ENCODE measurements at places on chromosomes 1 and 21.

DNA sequence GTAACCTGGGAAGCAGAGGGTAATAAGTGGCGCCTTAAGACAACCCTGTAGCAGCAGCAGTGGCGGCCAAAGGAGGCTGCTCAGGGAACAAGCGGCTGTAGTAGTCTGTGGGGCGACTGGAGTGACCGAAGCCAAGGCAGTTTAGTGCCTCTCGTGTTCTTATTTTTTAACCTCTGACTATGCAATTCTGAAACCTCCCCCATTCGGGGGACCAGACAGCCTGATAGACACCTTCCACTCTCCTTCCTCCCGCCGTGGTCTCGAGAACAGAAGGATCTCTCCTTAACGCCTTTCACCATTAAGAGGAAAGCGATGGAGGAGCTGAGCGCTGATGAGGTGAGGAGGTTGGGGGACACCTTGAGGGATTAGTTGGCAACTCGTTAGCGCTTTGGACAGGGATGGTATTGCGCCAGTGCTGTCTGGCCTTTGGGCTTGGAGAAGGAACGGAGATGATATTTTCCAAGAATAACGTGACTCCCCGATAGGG lies 644 bp downstream of the UBE4B start:
- H3K36me3 ChIP-seq = peaks cover 6% of the 10 kb centered on the region
- DNase-seq = no peak
- H3K4me1 ChIP-seq = peaks cover 5% of the 10 kb centered on the region
- H3K27me3 ChIP-seq = no peaks in the 10 kb centered on the region
- peak overlapping the region; percentile 95 for H3K27ac ChIP-seq

DNA sequence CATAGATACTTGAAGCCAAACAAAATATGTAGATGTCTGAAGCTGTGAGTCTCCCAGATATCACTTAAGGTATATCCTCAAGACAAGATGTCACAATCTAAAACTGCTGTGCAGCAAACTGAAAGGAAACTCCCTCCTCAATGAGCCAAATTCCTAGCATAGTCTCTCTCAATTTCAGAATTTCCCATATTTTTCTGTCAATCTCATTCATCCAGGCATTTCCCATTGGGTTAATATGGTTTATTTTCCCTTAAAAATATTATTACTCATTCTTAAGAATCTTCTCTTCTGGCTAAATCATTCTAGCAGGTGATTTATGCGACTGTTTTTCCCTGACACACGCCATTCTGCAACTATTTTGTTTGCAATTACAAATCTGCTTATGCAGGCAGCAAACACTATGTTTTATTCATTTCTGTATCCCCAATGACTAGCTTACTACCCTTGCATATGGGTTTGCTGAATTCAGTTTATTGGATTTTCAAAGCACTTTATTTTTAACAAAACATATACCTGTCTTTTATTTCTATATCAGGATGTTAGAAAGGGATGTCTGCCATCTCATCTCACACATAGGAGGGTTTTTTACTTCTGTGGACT lies 69.9 kb downstream of the TNFSF4 start:
- no peak for DNase-seq
- no peaks in the 10 kb centered on the region for H3K36me3 ChIP-seq

DNA sequence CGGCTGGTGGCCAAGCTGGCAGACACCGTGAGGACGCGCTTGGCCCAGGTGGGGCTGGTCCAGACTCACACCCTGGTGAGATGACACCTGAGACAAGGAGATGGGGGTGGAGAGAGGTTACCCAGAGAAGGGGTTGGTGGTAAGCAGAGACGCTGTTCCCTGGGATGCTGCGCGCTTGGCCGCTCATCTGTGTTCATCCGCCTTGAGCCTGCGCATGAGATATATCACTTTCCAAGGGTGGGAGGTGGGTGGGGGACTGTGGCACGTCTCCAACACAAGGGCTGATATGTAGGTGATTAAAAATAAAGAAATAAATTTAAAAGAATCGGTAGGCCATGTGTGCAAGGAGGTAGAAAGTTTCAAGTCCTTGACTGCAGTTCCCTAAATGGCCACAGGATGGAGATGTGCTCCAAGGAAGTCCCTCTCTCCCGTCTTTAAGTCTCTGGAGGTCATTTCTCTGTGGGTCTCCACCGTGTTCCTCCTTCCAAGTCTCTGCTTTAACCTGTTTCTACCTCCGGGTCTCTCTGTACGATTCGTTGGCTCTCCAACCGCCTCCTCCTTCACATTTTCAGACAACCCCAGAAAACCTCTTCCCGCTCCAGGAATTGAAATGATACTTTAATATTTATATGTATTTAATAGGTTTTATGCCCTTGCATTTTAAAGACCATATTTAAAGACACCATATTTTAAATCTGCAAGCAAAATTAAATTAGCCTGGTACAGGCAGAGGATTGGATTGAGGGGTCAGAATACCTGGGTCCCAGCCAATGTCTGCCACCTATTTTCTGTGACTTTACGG lies 4.5 kb downstream of the TTC24 start:
- peak; percentile 59 for DNase-seq
- no peaks in the 10 kb centered on the region for H3K4me1 ChIP-seq
- no peaks in the 10 kb centered on the region for H3K27me3 ChIP-seq
- H3K36me3 ChIP-seq = no peaks in the 10 kb centered on the region

- DNase-seq = no peak
- H3K27ac ChIP-seq = no peak overlapping the region
- H3K27me3 ChIP-seq = no peaks in the 10 kb centered on the region
- H3K4me1 ChIP-seq = no peaks in the 10 kb centered on the region
- H3K4me3 ChIP-seq = no peak overlapping the region
- H3K36me3 ChIP-seq = no peaks in the 10 kb centered on the region
Observed at GRCh38 chr21:39555911-39556590, 56.7 kb upstream of the B3GALT5 start.

DNA sequence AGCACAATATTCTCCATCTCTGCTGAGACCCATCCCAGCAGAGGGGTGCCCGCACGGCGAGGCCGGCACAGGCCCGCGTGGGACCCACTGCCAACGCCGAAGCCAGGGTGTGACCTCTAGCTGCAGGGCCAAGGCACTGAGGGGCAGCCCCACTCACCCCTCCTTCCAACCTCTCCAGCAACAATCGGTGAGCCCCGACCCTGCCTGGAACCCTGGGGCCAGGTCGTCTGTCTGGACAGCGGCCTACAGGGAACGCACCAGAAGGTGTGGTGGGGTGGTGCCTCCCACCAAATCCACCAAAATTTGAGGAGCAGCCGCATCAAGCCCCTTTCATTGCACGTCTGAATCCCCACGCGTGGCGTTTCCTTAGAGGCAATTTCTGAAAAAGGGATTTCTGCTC lies 63.0 kb upstream of the ADARB1 start:
- DNase-seq = no peak
- peaks cover 2% of the 10 kb centered on the region for H3K27me3 ChIP-seq
- no peak overlapping the region for H3K4me3 ChIP-seq
- H3K4me1 ChIP-seq = no peaks in the 10 kb centered on the region
- no peak overlapping the region for H3K27ac ChIP-seq

- H3K4me3 ChIP-seq = no peak overlapping the region
- no peaks in the 10 kb centered on the region for H3K27me3 ChIP-seq
- H3K4me1 ChIP-seq = no peaks in the 10 kb centered on the region
Observed at GRCh38 chr1:86499987-86500593, 31.4 kb downstream of the CLCA1 start.

DNA sequence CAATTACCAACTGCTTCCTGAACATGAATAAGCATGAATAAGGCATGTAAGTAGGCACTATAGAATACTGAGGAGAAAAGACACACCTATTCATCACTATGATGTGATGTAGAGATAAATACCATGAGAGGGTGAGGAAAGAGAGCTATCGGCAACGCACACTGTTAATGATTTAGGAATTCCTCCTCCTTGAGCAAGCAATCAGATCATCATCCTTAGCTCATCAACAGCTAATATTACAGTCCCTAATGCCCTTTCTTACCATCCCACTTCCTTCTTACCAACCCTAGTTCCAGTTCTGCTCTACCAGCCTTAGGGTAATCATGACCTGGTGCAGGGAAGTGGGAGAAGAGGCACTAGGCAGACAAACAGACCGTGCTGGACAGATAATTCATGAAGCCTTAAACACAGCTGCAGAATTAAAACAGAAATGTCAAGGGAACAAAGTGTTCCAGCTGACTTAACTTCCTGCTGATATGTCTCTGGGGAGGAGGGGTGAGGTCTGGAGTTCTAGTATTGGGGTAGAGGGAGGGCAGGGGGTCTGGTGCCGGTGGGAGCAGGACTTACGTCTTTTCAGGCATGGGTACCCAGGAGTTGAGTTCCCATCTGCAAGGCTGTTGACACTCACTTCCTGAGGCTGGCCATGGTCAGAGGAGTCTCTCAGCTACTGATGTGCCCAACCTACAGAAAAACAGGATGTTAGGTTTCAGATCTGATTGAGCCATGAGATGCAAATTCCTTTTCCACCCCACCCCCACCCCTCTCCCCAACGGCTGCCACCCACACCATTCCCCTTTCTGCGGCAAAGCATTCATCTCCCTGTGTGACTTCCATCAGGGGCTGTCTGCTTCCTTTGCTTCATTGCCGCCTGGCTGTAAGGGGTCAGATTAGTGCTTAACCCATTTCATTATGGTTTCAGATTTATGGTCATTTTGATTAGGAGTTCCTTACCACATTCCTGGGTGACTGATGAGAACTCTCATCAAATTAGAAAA lies 12.6 kb upstream of the RCSD1 start:
- H3K36me3 ChIP-seq = no peaks in the 10 kb centered on the region
- peaks cover 26% of the 10 kb centered on the region for H3K4me1 ChIP-seq
- H3K4me3 ChIP-seq = peak overlapping the region; percentile 26
- H3K27ac ChIP-seq = peak overlapping the region; percentile 28
- no peaks in the 10 kb centered on the region for H3K27me3 ChIP-seq
- no peak for DNase-seq

DNA sequence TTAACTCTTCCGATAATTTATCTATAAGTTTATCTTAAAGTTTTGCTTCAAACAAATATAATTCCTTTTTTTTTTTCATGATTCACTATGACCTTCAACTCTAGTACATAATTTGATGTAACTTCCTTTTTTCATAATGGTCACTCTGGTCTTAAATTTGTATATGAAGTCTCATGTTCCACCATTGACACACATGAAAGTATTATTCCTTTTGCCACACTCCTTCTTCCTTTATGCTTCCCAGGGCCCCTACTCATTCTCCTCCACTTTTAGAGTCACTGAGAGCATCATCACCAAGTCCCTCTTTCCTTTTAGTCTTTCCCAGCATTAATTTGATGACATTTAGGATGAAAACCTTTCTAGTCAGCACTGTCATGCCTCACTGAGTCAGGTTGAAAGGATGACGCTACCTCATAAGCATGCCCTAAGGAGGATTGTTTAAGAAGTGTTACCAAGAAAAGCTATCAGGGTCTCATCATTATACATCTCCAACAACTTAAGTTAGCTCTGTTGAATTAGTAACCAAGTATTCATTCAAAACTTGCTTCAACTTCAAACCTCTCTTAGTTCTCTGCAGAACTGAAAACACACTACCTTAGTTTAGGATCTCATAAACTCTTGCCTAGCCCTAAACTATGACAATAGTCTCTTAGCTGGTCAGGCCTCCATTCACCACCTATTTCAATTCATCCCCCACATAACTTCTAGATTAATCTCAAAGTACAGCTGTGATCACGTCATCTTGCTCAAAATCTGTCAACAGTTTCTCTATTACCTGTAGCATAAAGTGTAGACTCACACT lies 14.5 kb downstream of the AUNIP start:
- no peaks in the 10 kb centered on the region for H3K36me3 ChIP-seq
- no peaks in the 10 kb centered on the region for H3K4me1 ChIP-seq
- no peak overlapping the region for H3K27ac ChIP-seq
- H3K27me3 ChIP-seq = no peaks in the 10 kb centered on the region
- H3K4me3 ChIP-seq = no peak overlapping the region

- H3K4me3 ChIP-seq = no peak overlapping the region
- no peak for DNase-seq
- H3K27me3 ChIP-seq = no peaks in the 10 kb centered on the region
- H3K36me3 ChIP-seq = no peaks in the 10 kb centered on the region
Observed at GRCh38 chr21:29793712-29794111, 146.1 kb downstream of the GRIK1 start.

DNA sequence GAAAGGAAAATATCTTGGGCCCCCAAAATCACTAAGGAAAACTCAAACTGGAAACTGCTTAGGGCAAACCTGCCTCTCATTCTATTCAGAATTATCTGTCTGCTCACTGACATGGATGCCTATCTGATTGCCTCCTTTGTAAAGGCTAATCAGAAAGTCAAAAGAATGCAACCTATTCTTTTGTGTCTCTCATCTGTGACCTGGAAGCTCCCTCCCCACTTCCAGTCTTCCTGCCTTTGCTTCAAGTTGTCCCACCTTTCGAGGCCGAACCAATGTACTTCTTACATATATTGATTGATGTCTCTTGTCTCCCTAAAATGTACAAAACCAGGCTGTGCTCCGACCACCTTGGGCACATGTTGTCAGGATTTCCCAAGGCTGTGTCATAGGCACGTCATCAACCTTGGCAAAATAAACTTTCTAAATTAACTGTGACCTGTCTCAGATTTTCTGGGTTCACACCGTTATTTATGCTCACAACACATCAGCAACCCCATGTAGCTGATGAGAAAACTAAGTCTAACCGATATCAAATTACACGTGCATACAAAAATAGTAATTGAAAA lies 302.3 kb upstream of the NRIP1 start:
- H3K4me1 ChIP-seq = no peaks in the 10 kb centered on the region
- H3K36me3 ChIP-seq = no peaks in the 10 kb centered on the region
- H3K27me3 ChIP-seq = no peaks in the 10 kb centered on the region

DNA sequence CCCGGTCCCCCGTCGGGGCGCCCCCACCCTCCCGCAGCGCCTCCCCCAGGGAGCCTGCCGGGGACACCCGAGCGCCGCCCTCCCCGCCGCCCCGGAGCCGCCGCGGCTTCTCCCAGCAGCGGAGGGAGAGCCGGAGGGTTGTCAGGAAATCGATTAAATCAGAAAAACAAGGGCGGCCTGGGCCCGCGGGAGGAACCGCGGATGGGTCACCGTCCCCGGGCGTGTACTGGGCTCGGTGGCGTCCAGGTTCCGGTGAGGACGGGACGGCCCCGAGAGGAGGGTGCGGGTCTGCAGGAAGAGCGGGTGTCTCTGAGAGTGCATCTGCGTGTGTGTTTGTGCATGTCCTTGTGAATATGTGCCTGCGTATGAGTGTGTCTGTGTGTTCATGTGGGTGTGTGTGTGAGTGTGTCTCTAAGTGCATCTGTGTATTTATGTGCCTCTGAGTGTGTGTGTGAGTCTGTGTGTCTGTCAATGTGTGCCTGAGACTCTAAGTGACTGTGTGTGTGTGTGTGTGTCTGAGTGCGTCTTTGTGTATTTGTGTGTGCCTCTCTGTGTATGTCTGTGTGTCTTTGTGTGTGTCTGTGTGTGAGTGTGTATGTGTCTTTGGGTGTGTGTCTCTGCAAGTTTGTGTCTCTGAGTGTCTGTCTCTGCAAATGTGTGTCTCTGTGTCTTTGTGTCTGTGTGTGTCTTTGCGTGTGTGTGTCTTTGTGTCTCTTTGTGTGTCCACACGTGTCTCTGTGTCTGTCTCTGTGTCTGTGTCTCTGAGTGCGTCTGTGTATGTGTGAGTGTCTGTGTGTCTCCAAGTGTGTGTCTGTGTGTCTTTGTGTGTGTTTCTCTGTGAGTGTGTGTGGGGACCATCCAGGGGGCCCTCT lies 1.1 kb downstream of the SPSB1 start:
- DNase-seq = peak; percentile 22
- peak overlapping the region; percentile 4 for H3K27ac ChIP-seq
- H3K36me3 ChIP-seq = no peaks in the 10 kb centered on the region
- H3K4me1 ChIP-seq = peaks cover 17% of the 10 kb centered on the region
- peak overlapping the region; percentile 74 for H3K4me3 ChIP-seq

- DNase-seq = no peak
- no peaks in the 10 kb centered on the region for H3K36me3 ChIP-seq
- no peak overlapping the region for H3K27ac ChIP-seq
- no peaks in the 10 kb centered on the region for H3K27me3 ChIP-seq
- H3K4me3 ChIP-seq = no peak overlapping the region
Observed at GRCh38 chr1:165854101-165854845, 26.9 kb downstream of the UCK2 start.

GRCh38 chr1:172148707-172149106 lies 271.8 kb upstream of the C1orf105 start:
- H3K4me3 ChIP-seq = no peak overlapping the region
- no peaks in the 10 kb centered on the region for H3K36me3 ChIP-seq
- no peaks in the 10 kb centered on the region for H3K4me1 ChIP-seq
- no peak for DNase-seq
- no peak overlapping the region for H3K27ac ChIP-seq

Measured in effector memory CD4-positive, alpha-beta T cell (primary cell).